ENCODE measurements at places on chromosomes 12 and 14.

DNA sequence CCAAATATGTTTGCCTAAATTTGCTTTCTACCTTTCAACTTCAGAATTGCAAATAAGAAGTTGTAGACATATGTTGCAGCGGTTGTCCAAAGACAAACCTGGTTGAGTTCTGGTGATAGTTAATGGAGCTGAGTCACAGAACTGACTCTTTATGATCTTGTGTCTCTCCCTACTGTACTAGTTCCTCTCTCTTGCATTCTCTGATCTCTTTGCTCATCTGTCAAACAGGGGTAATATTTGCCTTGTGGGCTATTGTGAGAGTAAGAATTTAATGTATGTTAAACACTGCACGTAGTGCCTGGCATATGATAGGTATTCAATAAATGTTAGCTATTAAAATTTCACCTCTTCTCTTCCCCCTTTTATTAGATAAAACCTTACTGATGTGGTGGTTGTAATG, 283.5 kb upstream of the RGS6 start:
- DNase-seq = no peak

DNA sequence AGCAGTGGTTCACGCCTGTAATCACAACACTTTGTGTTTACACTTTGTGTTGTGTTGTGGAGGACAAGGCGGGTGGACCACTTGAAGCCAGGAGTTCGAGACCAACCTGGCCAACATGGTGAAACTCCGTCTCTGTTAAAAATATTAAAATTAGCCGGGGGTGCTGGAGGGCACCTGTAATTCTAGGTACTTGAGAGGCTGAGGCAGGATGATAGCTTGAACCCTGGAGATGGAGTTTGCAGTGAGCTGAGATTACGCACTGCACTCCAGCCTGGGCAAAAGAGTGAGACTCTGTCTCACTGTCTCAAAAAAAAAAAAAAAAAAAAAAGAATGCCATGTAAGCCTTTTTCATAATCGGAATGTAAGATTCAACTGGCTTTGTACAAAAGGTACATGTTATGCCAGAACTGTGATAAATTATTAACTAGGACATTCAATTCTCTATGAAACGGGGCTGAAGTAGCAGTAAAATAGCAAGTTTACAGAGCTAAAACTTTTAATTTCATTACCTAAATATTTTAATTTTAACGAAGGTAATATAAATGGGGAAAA, 13.9 kb upstream of the PITPNM2 start:
- no peak for DNase-seq

GRCh38 chr14:85517114-85517688, 12.7 kb upstream of the FLRT2 start:
- DNase-seq = no peak

DNA sequence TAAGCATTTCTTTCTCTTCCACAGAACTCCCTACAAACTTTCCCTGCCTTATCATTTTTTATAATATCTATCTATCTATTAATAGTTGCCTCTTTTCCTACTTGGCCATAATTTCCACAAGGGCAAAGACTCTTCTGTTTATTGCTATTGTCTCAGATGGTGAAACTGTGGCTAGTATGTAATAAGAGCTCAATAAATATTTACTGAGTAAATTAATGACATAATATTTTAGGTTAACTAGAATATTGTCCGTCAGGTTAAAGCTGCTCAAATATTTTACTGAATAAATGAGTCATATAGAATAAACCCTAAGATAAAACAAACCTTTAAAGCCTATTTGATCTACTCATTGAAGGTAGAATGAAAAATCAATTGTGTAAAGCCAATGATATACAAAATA, 240.5 kb downstream of the PPFIA2 start:
- no peak for DNase-seq

DNA sequence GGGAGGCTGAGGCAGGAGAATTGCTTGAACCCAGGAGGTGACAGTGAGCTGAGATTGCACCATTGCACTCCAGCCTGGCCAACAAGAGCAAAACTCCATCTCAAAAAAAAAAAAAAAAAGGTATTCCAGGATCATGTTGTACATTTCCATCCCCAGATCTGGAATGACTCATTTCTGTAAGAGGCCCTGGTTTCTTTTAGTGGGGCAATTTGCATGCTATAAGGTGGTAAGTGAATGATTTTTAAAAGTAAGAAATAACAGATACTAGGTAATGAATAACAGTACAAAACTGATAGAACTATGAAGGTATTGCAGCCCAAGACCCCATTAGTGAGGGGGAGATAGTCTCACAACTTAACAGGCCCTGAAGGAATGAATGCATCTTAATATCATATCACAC, 17.7 kb upstream of the ADCK1 start:
- no peak for DNase-seq

All from activated naive CD4-positive, alpha-beta T cell treated with Interleukin-2 at 50 U/mL for 16 hours (primary cell).